Nucleus accumbens (tissue), 56 donors: ENCODE measurements at places on chromosomes 6 and 20.

DNA sequence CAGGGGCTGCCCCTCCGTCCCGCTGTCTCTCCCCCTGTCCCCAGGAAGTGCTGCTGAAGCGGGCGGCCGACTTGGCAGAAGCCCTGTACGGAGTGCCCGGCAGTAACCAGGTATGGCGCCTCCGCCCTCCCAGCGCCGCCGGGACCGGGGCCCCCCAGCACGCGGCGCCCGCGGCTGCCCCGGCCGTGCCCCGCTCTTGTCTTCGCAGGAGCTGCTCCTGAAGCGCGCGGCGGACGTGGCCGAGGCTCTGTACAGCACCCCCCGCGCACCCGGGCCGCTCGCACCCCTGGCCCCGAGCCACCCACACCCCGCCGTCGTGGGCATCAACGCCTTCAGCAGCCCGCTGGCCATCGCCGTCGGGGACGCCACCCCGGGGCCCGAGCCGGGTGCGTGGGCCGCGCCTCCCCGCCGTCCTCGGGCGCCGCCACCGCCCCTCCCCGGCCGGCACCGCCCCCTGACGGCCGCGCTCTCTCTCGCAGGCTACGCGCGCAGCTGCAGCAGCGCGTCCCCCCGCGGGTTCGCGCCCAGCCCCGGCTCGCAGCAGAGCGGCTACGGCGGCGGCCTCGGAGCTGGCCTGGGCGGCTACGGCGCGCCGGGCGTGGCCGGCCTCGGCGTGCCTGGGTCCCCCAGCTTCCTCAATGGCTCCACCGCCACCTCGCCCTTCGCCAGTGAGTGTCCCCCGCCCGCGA lies 48.4 kb downstream of the CPXM1 start:
- no peak for DNase-seq

DNA sequence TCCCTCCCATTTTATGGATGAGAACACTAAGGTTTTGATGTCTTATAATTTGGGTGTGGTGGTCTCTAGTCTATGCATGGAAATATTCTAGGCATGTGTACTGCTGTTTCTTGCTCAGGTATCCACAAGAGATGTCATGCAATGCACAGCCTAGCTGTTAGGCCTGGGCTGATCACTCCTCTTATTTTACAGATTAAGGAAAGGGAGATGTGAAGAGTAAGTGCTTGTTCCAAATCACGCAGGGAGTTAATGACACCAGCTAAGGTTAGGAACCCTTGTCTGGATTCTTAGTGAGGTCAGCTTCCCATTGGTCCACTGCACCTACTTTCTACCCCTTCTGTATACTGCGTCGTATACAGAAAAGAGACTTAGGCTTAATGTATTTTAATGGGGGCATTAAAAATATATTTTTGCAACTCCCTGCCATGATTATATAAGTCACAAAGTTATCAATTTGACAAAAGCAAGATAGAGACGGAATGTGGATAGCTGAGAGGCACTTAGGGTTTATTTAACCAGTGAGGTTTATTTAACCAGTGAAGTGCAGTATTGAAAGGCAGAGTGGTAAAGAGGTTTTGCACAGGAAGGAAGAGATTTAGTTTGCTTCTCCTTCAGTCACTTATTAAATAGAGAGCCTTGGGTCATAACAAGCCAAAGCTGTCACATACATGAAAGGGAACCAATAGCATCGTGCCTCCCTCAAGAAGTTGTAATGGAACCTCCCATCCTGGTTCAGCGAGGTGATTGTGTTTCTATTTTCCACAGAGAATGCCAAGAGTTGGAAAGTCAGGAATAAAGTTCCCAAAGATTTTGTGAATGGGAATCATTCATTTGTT lies 95.0 kb upstream of the FAM184A start:
- no peak for DNase-seq

GRCh38 chr20:709423-709822 lies 33.8 kb upstream of the SCRT2 start:
- peak; percentile 5 for DNase-seq

DNA sequence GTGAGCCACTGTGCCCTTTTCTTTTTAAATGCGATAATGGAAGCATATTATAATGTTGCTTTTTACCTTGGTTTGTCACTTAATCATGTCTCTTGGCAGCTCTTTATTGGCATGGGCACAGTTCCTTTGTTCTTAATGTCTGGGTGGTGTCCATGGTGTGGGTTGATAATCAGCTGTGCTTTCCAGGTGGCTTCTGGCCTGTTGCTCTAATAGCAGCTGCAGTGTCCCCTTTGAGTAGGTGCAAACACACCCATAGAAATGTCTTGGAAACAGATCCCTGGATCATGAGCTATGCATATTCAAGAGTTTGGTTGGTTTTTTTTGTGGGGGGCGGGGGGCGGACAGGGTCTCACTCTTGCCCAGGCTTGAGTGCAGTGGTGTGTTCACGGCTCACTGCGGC lies 29.9 kb downstream of the EFCAB8 start:
- no peak for DNase-seq

DNA sequence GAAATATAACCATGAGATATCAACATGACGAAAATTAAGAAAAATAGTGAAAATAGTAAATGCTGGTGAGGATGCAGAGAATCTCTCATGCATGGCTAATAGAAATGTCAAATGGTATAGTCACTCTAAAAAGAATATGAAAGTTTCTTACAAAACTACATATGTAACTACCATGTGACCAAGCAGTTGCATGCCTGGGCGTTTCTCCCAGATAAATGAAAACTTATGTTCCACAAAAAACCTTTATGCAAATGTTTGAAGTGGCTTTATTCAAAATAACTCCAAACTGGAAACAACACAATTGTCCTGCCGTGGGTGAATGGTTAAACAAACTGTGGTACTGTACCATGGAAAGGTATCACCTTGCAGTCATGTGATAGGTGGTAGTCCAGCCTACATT lies 112.4 kb downstream of the HDGFL1 start:
- DNase-seq, result no peak

DNA sequence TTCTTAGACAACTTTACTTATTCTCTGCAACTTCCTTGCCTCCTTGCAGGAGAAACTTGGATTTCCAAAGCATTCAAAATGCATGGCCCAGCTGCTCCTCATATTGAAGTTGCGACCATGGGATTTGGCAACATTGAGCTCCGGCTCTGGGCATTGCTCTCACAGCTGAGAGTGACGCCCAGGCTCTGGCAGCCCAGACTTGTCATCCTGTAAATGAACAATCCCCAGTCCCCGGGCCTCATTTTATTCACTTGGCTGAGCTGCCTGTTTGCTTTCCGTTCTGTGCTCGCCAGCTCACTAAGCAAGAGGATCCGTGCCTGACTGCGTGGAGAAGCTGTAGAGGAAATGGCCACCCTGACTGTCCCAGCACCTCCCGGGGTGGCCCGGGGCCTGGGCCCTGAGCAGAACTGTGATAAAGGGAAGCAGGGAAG lies 119.5 kb upstream of the CD93 start:
- DNase-seq, result peak; percentile 62

GRCh38 chr6:842141-842540 lies 149.2 kb upstream of the EXOC2 start:
- DNase-seq, result no peak

- no peak for DNase-seq
Measured at GRCh38 chr6:168166627-168167026, 87.6 kb upstream of the FRMD1 start.

DNA sequence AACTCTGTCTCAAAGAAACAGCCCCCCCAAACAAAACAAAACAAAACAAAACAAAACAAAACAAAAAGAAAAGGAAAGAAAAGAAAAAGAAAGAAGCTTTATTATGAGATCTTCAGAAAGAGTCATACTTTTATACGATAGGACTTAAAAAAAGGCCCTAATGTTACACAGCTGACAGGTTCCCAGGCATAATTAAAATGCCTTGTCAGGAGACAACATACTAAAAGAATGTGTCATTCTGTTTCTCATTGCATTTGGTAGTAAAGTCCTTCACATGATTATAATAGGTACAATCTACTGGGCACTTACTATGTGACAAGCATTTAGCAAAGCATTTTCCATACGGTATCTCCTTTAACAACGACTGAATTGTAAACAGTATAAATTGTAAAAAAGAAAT lies 36.4 kb upstream of the RPN2 start:
- no peak for DNase-seq
